ENCODE measurements at places on chromosomes 1 and 21.

GRCh38 chr1:58583496-58583895 is 6.4 kb upstream of the TACSTD2 start:
- no peak for ATAC-seq

DNA sequence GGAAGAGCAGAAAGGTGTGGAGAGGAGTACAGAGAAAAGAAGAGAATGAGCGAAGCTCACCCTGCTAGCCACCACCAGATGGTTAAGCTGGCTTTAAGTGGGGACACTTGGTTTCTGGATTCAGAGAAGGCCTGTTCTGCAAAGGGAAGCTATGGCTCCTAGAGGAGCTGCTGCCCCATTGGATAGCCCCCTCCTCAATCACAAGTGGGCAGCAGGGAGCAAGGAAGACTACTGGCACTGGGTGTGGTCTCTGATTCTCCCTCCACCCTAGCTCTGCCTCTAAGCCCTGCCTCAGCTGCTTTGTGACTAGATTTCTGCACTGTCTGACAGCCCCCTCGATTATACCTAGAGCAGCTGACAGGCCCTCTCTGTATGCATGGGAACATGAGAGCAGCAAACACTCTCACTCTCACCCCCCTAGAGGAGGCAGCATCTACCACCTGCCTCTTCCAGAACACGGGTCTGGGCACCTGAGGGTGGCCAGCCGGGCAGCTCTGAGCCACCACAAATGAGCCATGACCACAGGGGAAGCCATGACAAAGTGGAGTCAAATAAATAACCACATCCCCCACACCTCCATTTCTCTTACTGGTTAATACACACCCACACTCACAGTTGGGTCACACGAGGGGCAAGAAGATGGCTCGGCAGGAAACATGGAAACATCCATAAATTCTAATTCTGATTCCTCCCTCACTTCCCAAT is 13.6 kb downstream of the PLEKHA6 start:
- no peak for ATAC-seq

GRCh38 chr1:209584231-209584672 is 738 bp downstream of the CAMK1G start:
- ATAC-seq = peak; percentile 23

GRCh38 chr1:40930174-40930964 is 49.1 kb upstream of the CTPS1 start:
- no peak for ATAC-seq

GRCh38 chr1:27601771-27602461 is 2.0 kb downstream of the AHDC1 start:
- peak; percentile 8 for ATAC-seq

- no peak for ATAC-seq
Measured at GRCh38 chr1:87993051-87993450, 664.4 kb downstream of the LMO4 start.

DNA sequence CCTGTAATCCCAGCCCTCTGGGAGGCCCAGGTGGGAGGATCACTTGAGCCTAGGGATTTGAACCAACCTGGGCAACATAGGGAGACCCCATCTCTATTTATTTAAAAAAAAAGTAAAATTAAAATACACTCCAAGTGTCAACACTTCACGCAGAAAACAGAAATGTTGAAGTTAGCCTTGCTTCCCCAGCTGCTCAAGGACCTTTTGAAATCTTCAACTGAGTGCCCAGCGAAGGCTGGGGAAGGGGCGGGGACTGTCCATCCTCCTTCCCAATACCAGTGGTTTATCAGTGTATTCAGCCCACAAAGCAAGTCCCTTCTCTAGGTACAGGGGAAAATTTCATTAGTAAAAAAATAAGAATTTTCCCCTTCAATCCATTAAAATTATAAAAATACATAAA is 2.2 kb upstream of the DNAJC28 start:
- no peak for ATAC-seq

GRCh38 chr1:45016090-45016697 is 4.1 kb downstream of the UROD start:
- no peak for ATAC-seq

DNA sequence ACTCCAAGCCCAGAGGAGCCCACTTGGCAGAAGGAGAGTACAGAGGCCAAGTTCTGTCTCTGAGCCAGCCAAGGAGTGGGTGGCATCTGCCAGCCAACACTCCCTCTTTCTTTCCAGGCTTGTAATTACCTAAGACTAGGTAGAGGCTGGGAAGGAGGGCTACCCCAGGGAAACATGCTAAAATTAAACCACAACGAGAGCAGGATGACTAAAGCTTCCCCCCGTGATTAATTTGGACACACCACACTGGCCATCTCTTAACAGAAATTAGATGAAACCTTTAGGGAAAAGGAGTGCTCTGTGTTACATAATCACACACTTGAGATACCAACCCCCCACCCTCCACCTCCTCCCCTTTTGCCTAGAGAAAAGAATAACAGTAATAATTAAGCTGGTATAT is 102.1 kb upstream of the ZC3H12A start:
- ATAC-seq = no peak

- ATAC-seq = no peak
Measured at GRCh38 chr1:178496410-178497135, at the start of gene CLEC20A. Gene CLEC20A, minus strand, starts transcription at chr1:178496964. Its CDS starts 25 bp downstream, at chr1:178496939.

DNA sequence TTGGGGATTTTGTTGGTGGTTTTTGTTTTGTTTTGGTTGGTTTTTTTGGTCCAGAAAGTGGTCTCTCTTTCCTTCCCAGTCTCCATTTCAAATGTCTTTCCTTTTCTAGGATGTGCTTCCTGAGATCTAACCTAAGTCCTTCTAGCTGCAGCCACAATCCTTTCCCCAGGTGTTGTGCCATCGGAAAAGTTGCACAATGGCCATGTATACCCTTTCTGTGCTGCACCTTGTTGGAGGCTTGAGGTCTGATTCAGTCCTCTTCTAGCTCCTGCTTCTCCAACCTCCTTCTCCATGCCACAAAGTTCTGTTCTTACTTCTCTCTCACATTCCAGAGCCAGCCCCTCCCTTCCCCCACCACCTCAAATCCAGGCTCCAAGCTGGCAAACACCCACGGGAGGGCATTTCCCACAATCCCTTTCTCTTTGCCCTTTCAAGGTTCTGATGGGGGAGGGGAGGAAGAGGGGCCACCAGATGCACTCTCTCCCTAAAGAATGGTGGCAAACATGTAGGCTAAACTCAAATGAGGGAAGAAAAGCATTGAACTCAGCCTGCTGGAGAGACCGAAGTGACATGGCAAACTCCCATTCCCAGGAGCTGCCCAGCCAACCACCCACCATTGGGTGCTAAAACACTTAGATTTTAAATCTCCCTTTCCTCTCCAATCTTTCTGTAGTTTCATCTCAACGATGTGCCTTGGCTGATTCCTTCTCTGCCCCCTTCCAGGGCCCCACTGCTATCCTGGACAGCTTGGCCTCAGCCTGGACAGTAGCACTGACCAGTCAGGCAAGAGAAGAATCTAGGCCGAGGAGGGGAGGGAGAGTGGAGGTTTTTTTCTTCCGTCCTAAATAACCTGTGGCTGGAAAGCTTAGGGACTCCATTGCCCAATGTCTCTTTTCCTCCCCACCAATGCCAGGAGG is 2.9 kb downstream of the KCNJ10 start:
- ATAC-seq = no peak

GRCh38 chr1:66539491-66539890 is 5.5 kb downstream of the SGIP1 start:
- ATAC-seq = no peak

- ATAC-seq = no peak
Measured at GRCh38 chr1:157090771-157091170, 8.8 kb downstream of the ETV3L start.

- no peak for ATAC-seq
Measured at GRCh38 chr1:169120066-169120465, 13.6 kb downstream of the ATP1B1 start.

DNA sequence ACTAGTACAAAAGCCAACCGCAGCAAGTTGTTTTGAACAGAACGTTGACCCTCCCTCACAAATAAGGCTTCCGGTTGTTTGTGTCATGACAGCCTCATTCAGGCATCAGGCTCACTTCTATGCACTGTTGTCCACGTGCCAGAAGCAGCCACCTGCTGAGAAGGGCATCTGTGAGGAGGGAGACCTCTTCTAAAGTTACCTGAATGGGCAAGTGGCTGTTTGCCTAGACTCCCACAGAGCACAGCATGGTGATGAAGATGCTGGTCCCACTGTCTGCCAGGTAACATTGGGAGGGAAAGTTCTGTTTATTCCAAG is 176.1 kb downstream of the CLIC6 start:
- no peak for ATAC-seq

GRCh38 chr1:180611016-180611930 is 20.5 kb upstream of the XPR1 start:
- no peak for ATAC-seq

DNA sequence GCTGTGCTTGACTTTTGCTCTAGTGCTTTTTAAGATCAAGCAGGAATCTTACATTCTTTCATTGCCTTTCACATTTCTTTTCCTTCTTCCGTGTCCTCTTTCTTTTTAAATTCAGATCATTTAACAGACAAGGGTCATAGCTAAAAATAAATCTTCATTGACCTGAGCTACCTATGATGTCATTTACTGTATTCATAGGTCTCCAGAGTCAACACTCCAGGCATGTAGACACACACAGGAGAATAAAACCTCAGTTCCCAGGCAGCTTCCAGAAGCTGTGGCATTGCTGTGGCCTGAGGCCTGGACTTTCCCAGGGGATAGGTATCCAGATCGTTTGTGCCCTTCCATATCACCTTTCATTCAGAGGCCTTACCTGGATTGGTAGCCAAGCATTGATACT is 38.5 kb upstream of the ENAH start:
- peak; percentile 23 for ATAC-seq

GRCh38 chr1:53579221-53580008 is 120.2 kb downstream of the DMRTB1 start:
- ATAC-seq = no peak

DNA sequence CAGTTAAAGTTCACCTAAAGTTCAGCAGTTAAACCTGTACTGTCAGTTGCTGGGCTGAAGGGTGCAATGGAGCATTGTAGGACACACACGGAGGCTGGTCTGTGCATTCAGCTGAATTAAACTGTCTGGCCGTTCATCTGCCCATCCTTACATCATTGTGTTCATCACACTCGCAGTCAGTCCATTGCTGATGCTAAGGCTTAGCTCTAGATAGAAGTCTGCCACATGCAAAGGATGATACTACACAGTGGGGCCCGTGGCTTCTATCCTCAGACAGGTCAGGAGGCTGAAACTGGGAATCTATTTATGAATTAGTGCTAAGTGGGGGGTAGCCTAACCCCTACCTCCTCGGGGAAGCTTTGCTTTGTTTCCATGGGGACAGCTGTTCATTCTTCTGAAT is 60.4 kb downstream of the CNIH3 start:
- ATAC-seq = no peak

DNA sequence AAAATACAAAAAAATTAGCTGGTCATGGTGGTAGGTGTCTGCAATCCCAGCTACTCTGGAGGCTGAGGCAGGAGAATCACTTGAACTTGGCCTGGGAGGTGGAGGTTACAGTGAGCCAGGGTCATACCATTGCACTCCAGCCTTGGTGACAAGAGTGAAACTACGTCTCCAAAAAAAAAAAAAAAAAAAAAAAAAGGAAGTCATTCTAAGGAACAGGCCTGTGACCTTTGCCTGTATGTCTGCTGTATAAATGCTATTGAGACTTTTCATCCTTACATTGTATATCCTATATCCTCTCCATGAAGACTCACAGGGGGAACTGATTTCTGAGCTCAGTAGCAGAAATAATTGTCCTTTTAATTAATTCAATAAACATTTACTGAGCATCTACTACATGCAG is 7.5 kb upstream of the CTPS1 start:
- ATAC-seq = no peak

- ATAC-seq = no peak
Measured at GRCh38 chr1:7928247-7928646, 12.4 kb downstream of the TNFRSF9 start.

DNA sequence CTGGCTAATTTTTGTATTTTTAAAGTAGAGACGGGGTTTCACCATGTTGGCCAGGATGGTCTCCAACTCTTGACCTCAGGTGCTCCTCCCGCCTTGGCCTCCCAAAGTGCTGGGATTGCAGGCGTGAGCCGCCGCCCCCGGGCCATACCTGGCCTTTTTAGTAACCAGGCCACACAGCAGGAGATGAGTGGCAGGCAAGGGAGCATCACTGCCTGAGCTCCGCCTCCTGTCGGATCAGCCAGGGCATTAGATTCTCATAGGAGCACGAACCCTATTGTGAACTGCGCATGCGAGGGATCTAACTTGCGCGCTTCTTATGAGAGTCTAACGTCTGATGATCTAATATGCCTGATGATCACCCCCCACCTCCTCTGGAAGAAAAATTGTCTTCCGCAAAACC is 308.7 kb upstream of the PRMT6 start:
- ATAC-seq = no peak

GRCh38 chr1:200039849-200040474 is 12.5 kb downstream of the NR5A2 start:
- no peak for ATAC-seq

DNA sequence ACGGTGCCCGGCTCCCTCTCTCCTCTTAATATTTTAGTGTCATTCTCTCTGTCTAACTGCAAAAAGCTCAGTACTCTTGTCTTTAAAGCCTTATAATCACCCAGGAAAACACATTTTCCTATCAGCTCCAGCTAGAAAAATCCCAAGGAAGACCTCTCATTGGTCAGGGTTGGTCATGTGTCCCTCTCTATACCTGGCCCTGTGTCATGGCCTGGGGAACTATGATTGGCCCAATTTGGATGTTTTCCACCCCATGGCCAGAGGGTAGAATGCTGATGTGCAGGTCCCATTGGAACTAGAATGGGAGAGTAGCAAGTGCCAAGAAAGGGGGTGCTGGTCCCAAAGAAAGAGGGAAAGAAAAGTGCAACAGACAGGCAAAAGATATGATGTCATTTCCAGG is 27.3 kb downstream of the CAMK2N1 start:
- ATAC-seq = no peak

DNA sequence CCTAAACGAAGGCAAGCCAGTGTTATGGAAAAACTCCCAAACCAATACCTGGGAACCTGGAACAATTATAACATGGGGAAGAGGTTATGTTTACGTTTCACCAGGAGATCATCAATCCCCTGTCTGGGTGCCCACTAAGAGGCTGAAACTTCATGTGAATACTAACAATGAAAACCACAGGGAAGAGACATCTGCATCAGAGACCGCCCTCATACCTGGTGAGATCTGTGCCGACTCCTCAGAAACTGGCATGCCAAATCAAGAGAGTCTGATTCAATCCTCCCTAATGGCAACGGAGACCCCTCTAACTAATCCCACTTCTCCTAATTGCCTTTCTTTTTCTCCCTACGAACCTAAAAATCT is 163.2 kb downstream of the IER5 start:
- no peak for ATAC-seq

DNA sequence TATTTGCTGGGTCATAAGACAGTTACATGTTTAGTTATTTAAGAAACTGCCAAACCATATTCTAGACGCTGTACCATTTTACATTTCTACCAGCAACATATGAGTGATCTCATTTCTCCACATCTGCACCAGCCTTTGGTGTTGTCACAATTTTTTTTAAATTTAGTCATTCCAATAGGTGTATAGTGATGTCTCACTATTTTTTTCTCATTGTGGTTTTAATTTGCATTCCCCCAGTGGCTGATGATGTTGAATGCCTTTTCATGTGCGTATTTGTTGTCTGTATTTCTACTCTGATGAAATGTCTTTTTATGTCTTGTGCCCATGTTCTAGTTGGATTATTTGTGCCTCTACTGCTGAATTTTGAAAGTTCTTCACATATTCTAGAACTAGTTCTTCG is 38.4 kb downstream of the NFASC start:
- no peak for ATAC-seq
